A673 (cell line): ENCODE measurements at places on chromosomes 3 and 15.
A peak's percentile ranks its signal among the peaks of the same experiment; 100 is the strongest.

DNA sequence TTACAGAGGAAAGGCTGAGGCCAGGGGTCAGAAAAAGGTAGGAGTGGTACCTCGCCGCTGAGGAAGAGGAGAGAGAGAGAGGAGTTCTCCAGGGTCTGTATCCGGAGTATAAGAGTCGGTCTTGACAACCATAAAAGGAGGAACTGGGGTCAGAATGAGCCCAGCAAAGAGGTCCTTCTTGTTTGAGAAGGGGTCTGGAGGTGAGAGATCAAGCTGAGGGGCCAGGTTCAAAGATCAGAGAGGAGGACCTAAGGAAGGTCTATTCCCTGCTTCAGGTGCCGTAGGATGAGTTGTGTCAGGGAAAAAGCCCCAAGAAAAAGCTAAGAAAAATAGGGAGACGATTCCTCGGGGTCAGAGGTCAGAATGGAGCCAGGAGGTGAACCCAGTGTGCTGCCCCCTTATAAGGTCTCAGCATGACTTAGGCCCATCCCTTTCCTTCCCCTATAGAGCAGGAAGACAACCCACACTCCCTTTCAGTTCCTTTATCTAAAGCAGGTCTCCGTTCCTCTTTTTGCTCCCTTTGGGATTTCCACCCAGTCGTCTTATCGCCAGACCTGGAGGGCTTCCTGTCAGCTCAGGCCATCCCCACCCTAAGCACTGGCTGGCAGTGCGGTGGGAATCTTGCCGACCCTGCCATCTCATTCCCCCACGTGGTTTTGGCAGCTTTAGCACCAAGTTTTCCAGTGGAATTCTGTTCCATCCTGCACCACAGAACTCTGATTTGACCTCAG, 651 bp downstream of the MTMR14 start:
- no peak for DNase-seq

DNA sequence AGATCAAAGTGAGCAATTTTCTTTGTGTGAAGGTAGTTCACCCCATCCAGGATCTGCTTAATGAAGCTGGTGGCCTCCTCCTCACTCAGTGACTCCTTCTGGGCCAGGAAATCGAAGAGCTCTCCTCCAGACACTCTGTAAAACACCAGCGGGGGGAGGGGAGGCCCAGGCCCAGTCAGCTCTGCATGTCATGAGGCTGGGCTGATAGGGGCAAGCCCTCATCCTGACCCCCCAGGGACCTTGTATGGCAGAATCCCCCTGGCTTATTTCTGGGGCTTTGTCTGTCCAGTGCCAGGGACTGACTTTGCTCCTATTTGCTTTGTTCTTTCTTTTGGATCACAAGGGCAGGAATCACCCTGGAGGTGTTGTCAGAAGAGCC, 74.9 kb downstream of the DAPK2 start:
- no peak for DNase-seq

GRCh38 chr3:119416873-119417272, 46.5 kb downstream of the TMEM39A start:
- no peak for DNase-seq

DNA sequence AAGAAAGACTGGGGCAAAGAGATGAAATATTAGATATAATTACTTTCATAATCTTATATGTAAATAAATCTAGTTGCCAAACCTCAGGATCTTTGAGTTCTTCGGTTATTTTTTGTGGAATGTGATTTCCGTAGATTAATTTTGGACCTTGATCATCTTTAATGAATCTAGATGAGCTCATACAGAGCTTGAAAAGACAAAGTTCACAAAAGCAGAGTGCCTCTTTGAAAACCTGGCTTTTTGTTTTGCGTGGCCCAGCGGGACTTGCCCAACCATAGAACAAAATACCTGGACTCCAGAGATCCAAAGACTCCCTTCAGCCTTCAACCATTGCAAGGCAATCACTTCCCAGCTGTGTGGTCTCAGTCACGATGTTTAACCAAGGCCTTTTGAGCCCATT, 54.8 kb upstream of the CHST2 start:
- no peak for DNase-seq

DNA sequence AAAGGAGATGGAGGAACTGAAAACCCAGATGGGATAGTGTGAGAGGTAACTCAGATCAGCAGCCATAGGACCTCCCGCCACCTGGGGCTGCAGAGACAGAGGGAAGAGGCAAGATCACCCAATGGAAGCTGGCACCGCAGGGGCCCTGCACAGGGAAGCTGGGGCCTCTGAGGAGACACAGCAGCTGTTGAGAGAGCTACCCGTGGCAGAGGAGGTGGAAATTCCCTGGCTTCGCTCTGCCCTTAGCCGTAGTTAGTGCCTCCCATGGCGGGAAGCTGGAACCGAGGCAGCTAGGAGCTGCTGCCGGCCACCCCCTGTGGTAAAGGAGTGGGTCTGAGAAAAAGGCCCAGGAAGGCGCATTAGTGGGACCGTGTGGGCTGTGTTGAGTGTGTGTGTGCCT, 18.0 kb upstream of the PLXNA1 start:
- DNase-seq = no peak

- DNase-seq = no peak
Measured at GRCh38 chr15:38689522-38689921, 124.9 kb upstream of the RASGRP1 start.

DNA sequence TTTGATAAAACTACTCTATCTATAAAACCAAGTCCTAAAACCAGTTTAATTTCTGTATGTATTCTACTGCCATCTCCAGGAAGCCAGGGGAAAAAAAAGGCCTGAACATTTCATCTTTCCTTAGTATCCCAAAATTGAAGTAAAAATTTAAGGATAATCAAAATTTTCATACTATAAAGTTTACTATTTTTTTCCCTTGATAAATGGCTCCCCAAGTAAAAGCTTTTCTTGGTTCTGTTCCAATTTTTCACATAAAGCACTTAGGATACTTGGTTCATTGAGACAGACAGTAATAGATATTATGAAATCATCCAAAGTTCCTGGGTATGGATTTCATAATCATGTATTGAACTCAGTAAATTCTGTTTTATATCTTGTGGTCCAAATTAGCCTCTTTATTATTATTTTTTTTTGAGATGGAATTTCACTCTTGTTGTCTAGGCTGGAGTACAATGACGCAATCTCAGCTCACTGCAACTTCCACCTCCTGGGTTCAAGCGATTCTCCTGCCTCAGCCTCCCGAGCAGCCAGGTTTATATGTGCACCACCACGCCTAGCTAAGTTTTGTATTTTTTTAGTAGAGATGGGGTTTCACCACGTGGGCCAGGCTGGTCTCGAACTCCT, 34.5 kb downstream of the ICE2 start:
- peak; percentile 46 for DNase-seq

GRCh38 chr3:81095956-81096355, 665.5 kb downstream of the GBE1 start:
- no peak for DNase-seq

GRCh38 chr15:40815042-40815698, 7.9 kb upstream of the DNAJC17 start:
- peak; percentile 36 for DNase-seq

- DNase-seq = no peak
Measured at GRCh38 chr15:71110405-71111180, 4.7 kb upstream of the THSD4 start.

DNA sequence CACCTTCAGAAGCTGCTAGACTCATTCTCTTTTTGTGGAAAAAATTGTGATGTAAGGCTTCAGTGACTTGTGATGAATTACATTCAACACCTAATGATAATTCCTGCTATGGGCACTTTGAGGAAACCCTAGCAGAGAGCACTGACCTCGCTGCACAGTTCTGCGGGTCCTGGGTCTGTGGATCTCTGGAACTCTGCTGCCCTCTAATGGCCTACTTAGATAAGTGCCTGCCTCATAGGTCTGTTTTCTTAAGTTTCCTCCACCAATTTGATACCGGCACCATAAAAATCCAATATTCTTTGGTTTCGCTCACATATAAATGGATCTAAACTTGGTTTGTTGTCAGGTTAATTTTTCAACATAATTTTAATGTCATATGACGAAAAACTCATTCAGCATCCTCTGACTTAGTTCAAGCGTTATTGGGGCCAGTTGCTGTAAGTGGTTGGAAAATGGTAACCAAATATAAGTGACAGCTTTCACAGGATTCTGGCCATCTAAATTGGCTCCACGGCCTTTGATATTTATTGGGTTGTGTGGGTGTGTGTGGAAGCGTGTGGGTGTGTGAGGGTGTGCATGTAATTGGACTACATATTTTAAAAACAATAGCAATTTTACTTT, 10.4 kb downstream of the SLITRK3 start:
- peak; percentile 80 for DNase-seq
